ENCODE measurements at places on chromosomes 3 and 15.

- no peak for DNase-seq
Measured at GRCh38 chr15:68502398-68502901, 70.5 kb upstream of the ITGA11 start.

- no peak for DNase-seq
Measured at GRCh38 chr3:158460926-158461325, 110.1 kb upstream of the MLF1 start.

DNA sequence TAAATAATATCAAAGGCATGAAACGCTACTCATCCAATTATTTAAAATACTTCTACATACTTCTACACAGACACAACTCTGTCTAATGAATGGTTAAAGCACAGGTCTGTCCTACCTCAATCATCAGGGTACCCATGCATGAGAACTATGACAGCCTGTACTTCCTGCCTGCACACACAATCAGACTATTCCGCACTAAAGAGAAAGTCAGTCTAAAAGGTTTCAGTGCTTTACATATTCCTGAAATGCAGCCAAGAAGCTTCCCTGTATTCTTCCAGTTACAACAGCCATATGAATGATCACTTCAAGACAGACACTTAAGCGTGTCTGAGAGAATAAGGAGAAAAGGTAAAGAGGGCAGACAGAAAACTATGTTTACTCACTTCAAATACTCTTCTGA is 58.8 kb downstream of the TUBGCP4 start:
- DNase-seq: no peak

GRCh38 chr3:131796558-131797198 is 238.1 kb downstream of the CPNE4 start:
- no peak for DNase-seq

DNA sequence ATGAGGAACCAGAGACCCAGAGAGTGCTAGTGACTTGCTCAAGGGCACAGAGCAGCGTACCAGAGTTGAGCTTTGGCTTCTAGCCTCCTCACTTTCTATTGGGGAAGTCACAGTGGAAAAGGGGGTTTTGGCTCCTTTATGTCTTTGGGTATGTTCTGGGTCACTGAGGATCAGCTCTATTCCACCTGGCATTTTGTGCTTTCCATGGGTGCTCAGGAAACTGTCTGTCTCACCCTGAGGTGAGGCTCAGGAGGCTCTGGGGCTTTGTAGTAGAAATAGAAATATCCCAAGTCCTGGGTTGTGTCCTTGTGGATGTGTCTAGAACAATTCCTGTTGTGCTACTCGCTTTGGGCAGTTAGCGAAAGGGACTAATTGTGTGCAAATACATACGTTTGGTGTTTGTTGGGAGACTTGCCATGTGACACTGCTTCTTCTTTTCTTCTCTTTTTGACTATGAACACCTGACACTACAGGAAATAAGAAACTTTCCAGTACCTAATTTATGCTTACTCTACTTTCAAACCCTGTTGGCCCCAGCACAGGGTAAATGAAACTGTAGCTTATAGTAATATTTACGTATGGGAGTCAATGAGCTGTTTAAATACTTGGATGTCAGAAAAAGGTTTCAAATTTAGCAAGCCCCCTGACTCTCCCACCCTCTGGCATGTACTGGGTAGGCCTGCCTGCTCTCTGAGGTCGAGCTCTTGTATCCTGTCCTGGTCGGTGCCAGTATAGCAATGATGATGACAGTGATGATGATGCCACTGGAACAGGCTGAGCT is 35.6 kb downstream of the SMAD3 start:
- no peak for DNase-seq

- no peak for DNase-seq
Measured at GRCh38 chr3:86794361-86795065, 196.4 kb downstream of the VGLL3 start.

GRCh38 chr3:119346076-119346496 is 51.9 kb downstream of the ARHGAP31 start:
- DNase-seq: no peak

DNA sequence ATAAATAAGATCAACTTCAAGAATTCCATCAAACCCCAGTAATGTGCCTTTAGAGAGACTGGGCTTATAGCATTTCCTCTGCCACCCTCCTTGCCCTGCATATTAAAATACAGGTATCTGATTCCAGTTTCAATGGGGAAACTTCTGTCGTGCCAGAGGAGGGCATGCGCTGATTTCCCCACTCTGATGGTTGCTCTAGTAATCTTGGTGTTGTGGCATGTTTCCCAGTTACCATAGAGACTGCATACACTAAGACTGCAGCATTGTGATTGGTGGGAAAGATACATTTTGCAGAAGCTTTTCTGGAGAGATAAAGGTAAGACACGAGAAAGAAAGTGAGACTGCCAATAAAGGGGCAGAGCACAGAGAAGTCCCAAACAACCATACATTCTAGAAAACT is 225.6 kb downstream of the TIGIT start:
- DNase-seq: peak; percentile 11

Measured in HEK293T (cell line).